HCT116 (cell line): ENCODE measurements at places on chromosomes 7 and 10. TPM values are rescaled to one million over a fixed set of nuclear protein-coding genes. Genes with fewer than 3 reads are reported as not detected.

GRCh38 chr7:85030893-85031292 lies 156.0 kb downstream of the SEMA3D start:
- DNase-seq, result peak; percentile 26

The TUBAL3 gene
- total RNA-seq, result 0.98 TPM

GRCh38 chr10:62554632-62555199 lies 180.5 kb downstream of the ZNF365 start:
- DNase-seq, result peak; percentile 8

DNA sequence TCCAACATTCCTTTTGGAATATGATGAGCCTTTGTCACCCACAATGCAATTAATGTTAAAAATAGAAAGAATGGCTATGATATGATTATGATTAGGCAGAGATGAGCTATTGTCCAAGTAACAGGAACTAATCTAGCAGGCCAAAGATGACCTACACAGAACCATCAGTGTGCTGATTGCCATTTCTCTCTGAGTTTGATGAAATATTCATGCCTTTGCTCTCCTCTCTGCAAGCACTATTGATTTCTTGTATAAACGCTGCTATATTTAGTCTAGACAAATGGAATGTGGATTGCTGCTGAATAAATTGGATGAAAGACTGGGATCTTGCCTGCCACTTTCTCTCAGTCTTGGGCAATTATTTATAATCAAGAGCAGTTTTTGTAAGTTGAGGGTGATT lies 85.4 kb downstream of the HDAC9 start:
- no peak for DNase-seq

- DNase-seq, result no peak
Observed at GRCh38 chr10:72037266-72037665, 51.1 kb downstream of the SPOCK2 start.

DNA sequence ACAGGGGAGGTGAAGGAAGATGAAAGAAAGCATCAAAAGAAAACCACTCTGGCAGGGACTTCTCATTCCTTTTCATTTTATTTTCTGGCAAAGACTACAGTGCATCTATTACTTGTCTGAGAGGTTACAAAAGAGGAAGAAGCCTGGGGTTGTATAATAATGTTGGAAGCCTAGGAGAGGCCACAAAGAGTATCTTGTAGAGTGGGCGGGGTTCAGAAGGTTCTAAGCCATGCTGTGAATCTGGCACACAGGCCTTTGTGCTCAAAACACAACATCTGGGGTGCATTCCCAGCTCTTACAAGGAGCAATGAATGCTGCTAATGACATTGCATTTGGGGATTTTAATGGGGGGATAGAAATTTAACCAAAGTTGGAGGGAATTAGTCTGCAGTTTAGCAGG lies 49.4 kb downstream of the MRPL32 start:
- no peak for DNase-seq

GRCh38 chr10:102289356-102289755 lies 44.0 kb downstream of the GBF1 start:
- no peak for DNase-seq

The BAMBI gene
- total RNA-seq, result 6.2 TPM

The ECHDC3 gene
- total RNA-seq, result 13.0 TPM

GRCh38 chr7:35722054-35722849 lies 27.3 kb upstream of the HERPUD2 start:
- DNase-seq, result no peak

The STK31 gene
- not detected for total RNA-seq

- no peak for DNase-seq
Observed at GRCh38 chr7:51244885-51245284, 71.7 kb downstream of the COBL start.

The MSS51 gene
- total RNA-seq, result 1.7 TPM

- DNase-seq, result no peak
Observed at GRCh38 chr7:50393076-50393475, 57.1 kb downstream of the FIGNL1 start.

DNA sequence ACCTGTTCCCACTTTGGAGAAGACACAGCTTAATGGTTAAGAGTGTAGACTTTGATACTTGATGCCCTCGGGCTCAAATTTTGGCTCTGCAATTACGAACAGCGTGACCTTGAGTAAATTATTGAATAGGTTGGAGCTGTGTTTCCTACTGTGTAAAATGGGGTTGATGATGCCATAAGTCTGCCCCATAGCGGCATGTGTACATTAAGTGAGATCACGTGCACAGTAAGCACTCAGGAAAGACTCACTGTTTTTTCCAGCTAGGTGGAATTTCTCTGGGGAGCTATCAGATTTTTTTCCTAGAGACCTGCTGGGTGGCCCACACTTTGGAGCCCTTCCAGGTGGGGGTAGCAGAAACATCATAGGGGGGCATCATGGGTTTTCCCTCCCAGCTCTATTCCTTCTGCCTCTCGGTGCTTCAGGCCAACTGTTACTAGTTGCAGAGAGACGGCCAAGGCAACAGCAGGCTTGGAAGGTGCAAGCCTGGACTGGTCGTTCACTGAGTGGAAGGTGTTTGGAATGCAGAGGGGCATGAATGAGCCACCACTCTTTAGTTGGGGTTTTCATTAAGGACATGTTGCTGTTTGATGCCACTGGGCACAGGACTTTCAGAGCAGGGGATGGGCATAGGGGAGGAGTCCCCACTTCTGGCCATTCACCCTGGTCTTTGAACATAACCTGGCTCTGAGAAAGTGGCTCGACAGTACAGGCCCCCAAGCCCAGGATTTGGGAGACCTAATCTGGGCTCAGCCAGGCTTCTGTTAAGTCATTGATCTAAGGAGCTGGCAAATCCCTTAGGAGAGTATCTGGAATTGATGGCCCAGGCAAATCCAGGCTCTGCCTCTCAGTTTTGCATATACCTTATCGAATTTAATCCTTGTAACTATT lies 64.0 kb downstream of the SYPL1 start:
- no peak for DNase-seq

The EBF3 gene
- total RNA-seq, result 0.12 TPM

- no peak for DNase-seq
Observed at GRCh38 chr7:3980300-3980643, 679.2 kb downstream of the SDK1 start.

DNA sequence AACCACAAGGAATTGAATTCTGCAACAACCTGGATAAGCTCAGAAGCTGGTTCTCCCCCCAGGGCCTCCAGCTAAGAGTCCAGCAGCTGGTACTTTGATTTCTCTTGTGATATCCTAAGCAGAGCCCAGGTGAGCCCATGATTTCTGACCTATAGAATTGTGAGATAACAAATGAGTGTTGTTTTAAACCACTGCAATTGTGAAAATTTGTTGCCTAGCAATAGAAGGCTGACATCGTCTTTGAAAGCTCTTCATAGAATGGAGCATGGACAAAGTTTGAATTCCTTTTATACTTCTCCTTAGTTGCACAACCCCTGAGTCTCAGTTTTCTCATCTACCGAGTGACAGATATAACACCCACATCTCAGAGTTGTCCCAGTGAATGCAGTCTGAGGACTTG lies 129.9 kb downstream of the TEX36 start:
- no peak for DNase-seq

The ITGA8 gene
- total RNA-seq, result 0.02 TPM

The NRP1 gene
- 3.8 TPM for total RNA-seq

The GOLGA7B gene
- total RNA-seq, result 1.0 TPM

The PWWP2B gene
- 13.9 TPM for total RNA-seq

The ELN gene
- total RNA-seq, result 0.17 TPM

DNA sequence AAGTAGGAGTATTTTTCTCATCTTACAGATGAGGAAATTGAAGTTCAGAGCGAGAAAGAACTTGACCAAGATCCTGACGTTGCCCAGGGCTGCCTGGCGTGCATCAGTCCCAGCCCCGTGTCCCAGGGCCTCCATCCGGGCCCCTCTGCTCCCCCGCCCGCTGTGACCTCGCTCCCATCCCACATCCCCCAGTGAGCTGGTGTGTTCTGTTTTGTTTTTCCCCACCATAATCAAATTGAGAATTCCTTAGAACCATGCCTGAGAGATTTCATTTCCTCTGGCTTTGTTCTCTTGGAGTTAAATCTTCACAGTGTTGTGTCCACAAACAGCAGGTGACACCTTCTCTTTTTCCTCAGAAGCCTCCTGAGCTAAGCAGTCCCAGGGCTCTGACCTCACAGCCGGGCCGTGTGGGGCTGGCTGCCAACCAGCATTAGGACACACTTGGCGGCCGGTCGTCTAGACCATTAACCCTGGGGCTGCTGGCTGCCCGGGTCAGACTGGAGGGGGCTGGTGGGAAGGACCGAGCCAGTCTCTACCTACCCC lies 44.3 kb downstream of the PFKP start:
- no peak for DNase-seq

DNA sequence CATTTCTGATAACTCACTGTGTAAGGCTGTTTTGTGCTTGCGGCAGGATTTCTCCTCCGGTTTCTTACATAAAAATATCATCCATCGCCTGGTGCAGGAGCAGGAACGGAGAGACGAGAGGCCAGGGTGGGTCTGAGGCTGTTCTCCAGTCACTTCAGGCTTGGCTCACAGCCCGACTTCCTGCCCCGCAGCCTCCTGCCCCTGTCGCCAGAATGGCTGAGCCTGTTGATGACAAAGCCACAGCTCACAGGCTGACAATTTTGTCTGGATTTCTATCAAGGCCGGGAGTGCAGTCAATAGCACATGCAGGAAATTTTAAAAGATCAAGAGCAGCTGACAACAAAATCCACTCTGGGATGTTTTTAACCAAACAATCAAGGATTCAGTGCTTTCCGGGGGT lies 229.7 kb upstream of the ZNF32 start:
- no peak for DNase-seq
